CD4-positive, alpha-beta T cell (primary cell): ENCODE measurements at places on chromosomes 6 and 20.
A peak's percentile ranks its signal among the peaks of the same experiment; 100 is the strongest.

GRCh38 chr20:38012332-38012731 lies 20.9 kb downstream of the TTI1 start:
- no peak for DNase-seq

GRCh38 chr6:8337147-8337546 lies 98.2 kb downstream of the SLC35B3 start:
- DNase-seq: no peak

DNA sequence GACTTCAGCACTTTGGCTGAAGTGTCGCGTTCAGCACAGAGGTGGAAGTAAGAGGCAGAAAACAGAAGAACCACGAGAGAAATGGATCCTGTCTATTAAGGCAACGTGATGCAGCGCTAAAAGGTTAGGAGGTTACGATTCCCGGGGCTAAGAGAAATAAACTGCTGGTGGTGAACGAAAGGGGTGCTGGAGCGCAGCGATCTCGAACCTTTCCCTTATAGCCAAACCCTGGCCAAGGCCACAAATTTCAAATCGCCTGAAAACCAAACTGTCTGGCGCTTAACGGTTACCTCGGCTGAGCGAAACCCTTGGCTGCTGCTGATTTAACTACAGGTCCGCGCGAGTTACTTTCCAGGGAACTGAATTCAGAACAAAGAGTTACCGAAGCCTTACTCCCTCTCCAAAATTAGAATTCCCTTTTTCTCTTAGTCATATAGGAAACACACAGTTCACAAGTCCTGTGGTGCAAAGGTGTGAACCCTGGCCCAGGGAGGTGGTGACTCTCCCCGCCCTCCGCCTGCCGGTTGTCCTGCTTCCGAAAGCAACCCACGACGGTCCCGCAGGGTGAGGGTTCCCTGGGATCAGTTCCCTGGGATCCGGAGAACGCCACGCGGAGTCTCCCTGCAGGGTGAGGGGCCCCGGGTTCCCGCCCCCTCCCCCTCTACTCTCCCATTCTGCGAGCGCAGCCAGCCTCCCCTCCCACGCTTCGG lies 1.3 kb upstream of the SLC35D3 start:
- DNase-seq: peak; percentile 8

DNA sequence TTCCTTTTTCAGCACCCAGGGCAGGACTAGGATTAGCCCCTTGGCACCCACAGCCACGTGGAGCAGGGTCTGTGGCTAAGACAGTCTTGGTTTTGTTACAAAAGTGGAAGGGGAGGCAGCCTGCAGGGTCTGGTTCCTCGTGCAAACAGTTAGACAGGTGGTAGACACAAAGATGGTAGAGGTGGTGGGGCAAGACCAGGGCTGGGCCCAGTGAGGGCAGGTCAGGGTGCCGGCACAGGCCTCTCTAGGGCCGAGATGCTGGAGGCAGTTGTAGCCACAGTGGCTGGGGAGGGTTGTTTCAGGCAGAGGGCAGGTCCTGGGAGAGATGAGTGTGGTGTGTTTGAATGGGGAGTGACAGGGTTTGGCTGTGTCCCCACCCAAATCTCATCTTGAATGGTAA lies 161.6 kb downstream of the SMOC2 start:
- DNase-seq: no peak

DNA sequence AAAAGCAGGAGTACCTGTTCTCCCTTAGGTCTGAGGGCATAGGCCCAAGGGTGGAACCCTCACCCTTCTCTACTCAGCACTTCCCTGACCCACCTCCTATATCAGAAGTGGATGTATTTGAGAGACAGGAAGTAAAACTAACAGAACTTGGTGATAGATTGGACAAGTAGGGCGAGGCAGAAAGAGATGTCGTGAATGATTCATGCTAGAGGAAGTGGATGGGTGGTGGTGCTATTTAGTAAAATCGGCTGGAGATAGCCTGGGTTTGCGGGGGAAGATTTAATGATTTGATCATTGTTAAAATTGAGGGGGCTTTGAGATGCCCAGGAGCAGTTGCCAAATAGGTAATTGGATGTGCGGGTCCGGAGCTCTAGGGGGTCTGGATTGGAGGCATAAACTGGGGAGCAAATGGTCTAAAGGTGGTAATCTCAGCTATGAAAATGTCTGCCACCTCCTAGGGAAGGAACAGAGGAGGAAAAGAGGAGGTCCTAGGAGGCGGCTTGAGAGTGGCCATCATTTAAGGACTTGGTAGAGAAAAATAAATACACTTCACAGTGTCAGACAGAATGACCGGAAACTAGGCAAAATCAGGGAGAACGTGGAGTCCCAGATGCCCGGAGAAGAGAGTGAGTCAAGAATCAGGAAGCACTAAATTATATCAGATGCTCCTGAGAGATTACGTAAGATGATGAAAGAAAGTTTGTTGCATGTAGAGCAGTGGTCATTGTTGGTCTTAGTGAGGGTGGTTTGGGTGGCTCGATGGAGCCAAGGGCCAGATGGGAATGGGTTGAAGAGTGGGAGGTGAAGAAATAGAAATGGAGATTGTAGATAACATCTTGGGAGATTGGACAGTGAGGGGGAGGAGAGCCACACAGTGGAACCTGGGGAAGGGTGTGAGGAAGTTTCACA lies 142.0 kb downstream of the CEP57L1 start:
- DNase-seq: peak; percentile 55
